NCI-H1930 (cell line): ENCODE measurements at places on chromosomes 4 and X.

GRCh38 chr4:95360256-95360903 lies 188.4 kb downstream of the UNC5C start:
- no peak for DNase-seq

- no peak for DNase-seq
Observed at GRCh38 chrX:17588303-17588702, 149.0 kb upstream of the SCML1 start.

- DNase-seq, result no peak
Observed at GRCh38 chr4:34878961-34879360, 1365.4 kb downstream of the ARAP2 start.

- DNase-seq, result no peak
Observed at GRCh38 chrX:105696870-105697269, 125.5 kb upstream of the NRK start.

GRCh38 chr4:139915037-139915436 lies 238.9 kb downstream of the MAML3 start:
- DNase-seq, result no peak

DNA sequence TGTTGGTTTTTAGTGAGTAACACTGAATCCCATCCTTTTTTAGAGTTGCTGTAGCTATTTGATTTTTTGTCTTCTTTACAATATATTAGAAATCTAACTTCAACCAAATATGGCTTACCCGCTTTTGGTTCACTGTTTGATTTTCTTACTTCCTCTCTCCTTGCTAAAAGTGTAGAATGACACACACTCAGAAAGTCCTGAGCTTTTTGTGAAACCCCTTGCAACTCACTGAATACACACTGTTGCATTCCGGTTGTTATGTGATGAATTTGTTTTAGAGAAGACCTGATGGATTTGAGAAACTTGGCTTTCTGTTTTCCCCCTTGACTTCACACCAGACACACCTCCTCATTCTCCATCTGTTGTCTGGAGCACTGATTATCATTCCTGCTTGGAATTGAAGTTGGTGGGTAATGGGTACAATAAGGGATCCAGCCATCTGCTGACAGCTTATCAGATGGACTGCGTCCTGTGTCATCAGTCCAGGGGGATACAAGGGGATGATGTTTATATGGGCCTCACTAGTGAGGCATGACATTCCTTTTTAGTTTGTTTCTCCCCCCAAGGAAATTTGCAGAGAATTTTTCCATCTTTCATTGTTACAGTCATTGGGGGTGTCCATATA lies 5.2 kb downstream of the TMEM164 start:
- DNase-seq, result no peak

DNA sequence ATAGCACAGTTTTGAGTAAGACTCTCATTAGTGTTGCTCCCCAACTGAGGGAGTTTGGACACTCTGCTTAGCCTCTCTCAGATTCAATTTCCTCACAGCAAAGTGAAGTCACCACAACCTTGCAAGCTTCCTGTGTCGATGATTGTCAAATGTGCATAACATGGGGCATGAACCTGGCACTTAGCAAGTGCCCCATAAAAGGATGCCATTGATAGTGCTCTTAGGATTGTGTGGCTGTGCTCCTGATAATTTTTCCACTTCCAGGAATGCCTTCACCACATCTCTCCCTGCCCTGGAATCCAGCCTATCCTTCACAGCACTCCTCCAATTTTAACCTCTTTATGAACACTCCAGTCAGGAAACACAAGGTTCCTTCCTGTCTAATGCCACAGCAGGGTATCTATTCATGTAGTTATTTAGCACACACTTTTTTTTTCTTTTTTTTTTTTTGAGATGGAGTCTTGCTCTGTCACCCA lies 309.4 kb downstream of the PPP3CA start:
- DNase-seq, result no peak

DNA sequence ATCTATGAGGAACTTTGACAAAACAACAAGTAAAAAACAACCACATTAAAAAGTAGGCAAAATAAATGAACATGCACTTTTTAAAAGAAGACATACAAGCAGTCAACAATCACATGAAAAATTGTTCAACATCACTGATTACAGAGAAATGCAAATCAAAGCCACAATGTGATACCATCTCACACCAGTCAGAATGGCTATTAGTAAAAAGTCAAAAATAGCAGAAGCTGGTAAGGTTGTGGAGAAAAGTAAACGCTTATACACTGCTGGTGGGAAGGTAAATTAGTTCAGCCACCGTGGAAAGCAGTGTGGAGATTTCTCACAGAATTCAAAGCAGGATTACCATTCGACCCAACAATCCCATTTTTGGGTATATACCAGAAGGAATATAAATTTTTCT lies 17.0 kb upstream of the LNX1 start:
- DNase-seq, result no peak

GRCh38 chr4:168558599-168558998 lies 61.7 kb downstream of the PALLD start:
- DNase-seq, result no peak

DNA sequence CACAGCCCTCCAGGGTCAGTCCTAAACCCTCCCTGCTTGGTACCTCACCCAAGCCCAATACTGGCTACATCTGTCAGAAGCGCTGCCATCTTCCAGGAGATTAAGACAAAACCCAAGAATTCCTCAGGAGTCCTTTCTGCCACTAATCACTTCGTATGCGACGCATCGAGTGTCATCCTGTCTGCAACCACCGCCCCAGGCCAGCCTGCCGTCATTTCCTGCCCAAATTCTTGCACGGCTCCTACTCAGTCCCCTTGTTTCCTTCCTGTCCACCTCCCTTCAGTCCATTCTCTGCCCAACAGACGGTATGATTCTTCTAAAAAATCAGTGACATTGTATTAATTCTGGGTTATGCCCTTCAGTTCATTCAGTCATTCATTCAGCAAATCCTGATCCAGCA lies 113.6 kb downstream of the NFKB1 start:
- no peak for DNase-seq

- DNase-seq, result no peak
Observed at GRCh38 chrX:136839196-136839595, 41.3 kb downstream of the RBMX start.

DNA sequence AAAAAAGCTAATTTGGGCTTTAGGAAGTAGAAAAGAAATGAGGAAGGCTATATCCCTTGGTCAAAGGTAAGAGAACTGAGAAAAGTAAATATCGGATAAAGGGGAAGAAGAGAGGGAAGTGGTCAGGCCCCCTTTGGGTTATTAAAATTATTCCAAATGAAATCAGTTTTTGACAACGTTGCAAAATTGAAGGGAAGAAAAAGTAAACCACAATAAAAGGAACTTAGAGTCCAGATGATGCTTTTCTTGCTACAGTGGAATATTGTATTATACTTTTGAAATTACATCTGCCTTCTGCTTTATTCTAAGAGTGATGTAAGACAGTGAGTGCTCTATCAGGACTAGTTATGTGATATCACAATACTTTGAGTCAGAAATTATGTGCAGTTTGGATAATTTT lies 59.4 kb upstream of the RBPJ start:
- no peak for DNase-seq

DNA sequence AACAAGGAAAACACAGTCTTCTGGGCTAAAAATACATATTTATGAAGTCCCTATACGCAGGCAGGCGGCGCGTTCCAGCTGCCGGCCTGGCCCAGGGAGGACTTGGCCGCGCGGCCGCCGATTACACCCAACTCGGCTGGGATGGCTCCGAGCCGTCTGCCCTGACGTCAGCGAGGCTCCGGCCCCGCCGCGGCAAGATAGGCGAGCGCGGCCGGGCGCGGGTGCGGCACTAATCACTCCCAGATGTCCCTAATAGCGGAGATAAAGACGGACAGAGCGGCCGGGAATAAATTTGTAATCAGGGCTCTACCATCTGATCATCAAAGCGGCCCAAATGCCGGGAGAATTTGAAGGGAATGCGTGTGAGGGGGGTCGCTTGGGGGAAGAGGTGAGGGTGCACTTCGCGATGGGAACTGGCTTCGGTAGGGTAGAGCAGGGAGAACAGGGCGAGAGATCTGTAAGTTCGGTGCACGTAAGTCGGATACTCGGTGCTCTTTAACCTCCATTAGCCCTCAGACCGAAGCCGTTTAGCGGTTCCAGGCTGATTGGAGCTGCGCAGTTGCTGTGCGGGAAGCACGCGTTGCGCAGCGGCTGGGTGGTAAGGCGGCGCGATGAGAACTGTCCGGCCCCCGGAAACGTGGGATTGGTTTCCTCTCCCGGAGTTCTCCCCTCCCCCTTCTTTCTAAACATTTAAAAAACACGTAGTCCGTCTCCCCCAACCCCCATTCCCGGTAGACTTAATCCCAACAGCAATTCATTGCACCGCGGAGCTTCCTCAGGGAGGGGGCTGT lies 7.7 kb downstream of the HAND2 start:
- DNase-seq, result peak; percentile 32

DNA sequence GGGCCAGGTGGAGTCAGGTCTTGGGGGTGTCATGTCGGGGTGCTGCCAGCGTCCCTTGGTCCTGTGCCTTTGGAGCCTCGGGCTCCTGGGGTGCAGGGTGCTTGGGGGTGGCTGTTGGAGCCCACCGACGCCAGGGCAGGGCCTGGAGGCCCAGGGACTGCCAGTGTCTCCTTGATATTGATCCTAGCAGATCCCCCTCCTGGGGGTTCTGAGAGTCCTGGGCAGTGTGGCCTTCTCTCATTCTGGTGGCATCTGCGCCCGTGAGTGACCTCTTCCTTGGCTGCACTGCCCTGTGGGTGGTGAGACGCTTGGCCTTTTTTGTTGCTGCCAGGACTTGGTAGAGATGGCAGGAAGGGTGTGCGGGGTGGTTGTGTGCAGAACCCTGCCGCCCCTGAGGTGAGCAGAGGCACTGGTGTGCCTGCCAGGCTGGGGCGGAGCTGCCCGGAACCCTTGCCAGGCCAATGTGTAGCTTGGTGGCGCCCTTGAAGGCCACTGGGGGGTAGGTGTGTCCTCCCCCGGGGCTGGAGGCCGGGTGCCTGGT lies 7.0 kb downstream of the NAT8L start:
- no peak for DNase-seq

GRCh38 chrX:44072631-44073030 lies 99.4 kb upstream of the NDP start:
- DNase-seq, result no peak

GRCh38 chr4:151940291-151940690 lies 179.5 kb upstream of the GATB start:
- no peak for DNase-seq

GRCh38 chrX:125895518-125895917 lies 270.6 kb downstream of the DCAF12L2 start:
- DNase-seq, result no peak

DNA sequence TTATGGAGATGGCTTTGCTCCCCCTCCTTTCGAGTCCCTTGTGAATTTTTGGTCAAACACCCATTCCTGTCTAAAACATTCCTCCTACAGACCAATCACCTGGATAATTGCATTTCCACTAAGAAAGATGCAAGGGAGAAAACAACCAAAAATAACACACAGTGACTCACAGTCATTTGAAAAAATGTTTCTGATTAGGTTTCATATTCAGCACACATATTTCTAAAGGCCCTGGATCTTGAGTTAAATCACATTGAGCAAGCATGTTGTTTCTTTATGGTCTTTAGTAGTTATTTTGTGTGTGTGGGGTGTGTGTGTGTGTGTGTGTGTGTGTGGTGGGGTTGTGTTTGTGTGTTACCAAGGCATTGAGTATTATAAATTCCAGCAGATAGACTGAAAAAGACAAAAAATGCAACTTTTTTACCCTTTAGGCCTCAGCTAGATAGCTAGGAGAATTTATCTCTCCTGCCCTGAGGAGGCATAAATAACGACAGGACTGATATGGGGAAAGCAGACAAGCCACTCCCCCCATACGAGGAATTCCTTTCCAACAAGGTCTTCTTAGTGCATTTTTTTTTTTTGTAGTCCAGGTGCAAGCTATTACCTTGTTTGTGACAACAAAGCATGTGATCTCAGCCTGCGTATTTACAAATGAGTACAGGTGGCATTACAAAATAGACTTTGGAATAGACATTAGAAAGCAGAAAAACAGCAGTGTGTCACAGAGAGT lies 265.4 kb upstream of the ADGRL3 start:
- no peak for DNase-seq

GRCh38 chrX:43349363-43349762 lies 306.7 kb upstream of the MAOA start:
- DNase-seq, result no peak

DNA sequence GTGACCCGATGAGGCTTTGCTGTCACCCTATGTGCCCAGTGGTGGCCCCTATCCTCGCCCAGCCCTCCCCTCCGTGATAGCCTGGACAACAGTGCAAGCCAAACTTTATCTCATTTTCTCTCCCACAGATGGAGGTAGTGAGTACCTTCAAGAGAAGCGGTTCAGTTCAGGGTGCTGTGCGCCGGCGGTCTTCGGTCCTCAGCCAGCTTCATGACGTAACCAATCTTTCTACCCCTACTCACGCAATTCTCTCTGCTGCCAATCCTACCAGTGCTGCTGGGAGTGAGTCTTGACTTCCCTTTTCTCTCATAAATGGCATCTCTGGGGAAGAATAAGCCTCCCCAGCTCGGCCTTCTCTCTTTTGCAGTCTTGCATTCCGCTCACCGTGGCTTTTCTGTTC lies 29.5 kb downstream of the CCNQ start:
- no peak for DNase-seq

- no peak for DNase-seq
Observed at GRCh38 chr4:27016551-27016950, 155.9 kb downstream of the STIM2 start.

DNA sequence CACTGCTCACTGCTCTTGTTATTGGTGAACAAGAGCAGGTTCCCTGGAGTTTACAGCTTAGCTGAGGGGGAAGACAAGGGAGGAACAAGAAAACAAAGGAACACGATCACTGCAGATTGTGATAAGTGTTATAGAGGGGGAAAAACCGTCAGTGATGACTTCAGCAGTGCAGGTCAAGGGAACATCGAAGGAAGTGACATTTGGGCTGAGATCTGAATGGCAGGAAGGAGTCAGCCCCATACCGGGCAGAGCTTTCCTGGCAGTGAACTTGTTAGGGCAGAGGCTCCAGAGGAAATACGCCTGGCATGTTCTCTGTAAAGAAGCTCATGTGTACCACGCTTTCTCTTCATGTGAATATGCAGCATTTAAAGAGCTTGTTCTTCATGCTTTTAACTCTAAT lies 78.1 kb downstream of the LDB2 start:
- DNase-seq, result no peak

DNA sequence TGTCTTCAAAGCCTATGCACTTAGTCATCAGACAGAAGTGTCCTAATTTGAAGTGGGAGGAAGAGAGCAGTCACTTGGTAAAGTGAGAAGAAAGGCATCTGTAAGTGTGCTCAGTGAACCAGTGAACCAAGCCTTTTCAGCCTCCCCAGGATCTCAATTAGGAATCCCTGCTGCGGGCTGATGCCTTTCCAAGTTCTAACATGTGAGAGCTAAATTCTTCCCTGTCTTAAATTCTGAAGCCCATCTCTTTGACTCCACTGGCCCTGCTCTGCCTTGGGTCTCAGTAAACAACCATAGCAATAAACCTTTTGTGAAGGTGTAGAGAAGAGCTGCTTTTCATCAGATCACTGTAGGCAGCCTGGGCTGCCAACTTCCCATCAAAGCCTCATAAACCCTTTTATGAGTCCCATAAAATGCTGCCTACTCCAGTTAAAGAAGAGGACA lies 701.2 kb upstream of the LCORL start:
- no peak for DNase-seq
